ENCODE measurements at places on chromosomes 1 and 21.

DNA sequence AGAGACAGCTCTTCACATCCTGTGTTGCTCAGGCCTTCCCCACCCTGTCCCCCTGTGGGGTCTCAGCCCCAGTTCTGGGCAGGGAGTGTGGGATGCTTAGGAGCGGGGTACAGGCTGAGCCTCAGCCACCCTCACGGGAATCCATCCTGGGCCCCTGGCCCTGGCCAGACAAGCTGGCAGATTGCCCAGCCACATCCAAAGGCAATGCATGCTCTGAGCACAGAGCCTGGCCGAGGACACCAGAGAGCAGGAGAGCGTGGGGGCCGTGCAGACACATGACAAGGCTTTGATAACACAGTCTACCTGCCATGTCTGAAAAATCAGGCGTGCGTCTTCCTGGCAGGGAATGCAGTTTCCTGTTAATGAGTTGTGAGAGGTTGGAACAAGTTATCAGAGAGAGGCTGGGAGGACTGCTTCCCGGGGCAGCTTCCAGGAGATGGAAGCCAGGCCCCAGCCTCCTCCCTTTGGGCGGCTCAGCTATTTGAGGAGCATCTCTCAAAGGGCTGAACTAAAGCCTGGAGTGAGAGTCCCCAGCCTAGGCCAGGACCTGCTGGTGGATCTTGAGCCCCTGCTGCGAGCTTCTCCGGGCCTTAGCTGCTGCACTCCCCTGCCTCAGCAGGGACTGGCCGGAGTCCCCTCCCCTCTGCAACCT is 72.2 kb upstream of the SELENON start:
- no peak for DNase-seq

DNA sequence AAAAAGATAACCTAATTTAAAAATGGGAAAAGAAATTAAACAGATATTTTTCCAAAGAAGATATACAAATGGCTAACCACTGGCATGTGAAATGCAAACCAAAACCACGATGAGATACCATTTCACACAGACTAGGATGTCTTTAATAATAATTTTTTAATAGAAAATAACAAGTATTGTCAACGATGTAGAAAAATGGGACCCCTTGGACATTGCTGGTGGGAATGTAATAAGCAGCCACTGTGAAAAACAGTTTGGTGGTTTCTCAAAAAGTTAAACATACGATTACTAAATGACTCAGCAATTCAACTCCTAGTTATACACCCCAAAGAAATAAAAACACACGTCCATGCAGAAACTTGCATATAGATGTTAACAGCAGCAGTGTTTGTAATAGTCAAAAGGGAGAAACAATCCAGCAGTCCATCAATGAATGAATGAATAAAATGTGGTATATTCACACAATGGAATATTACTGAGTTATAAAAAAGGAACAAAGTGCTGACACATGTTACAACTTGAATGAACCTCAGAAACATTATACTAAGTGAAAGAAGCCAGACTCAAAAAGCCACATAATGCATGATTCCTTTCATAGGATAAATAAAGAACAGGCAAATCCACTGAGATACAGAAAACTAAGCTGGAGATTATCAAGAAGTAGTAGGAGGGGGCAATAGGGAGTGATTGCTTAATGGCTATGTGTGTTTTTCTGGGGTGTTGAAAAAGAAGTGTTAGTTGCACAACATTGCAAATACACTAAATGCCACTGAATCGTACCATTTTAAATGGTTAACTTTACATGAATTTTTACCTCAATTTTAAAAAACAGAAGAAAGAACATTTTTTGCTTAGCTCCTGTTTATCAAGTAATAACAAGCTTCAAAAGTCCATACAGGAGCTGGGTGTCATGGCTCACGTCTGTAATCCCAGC is 4.1 kb downstream of the PPT1 start:
- DNase-seq = no peak

GRCh38 chr21:40769231-40769630 is 77.7 kb downstream of the DSCAM start:
- no peak for DNase-seq

- no peak for DNase-seq
Observed at GRCh38 chr1:121518726-121519041, 333.9 kb downstream of the SRGAP2C start.

DNA sequence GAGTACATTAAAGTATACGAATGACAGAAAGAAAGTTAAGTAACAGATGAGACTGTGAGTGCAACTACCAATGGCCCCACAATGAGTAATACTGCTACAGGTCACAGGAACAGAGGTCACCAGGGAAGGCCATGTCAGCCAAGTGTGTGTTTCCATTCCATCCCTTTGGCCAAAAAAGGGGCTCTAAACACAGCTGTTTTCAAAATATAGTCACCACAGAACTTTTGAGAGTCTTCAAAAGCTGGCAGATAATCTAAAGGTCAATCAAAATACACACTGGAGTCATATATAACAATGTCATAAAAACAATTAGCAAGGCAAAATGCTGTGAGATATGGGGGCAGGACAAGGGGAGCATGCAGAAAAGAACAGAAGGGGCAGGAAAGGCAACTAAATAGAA is 10.2 kb downstream of the USP24 start:
- no peak for DNase-seq

- DNase-seq = no peak
Observed at GRCh38 chr1:71557138-71557537, 476.3 kb upstream of the ZRANB2 start.

DNA sequence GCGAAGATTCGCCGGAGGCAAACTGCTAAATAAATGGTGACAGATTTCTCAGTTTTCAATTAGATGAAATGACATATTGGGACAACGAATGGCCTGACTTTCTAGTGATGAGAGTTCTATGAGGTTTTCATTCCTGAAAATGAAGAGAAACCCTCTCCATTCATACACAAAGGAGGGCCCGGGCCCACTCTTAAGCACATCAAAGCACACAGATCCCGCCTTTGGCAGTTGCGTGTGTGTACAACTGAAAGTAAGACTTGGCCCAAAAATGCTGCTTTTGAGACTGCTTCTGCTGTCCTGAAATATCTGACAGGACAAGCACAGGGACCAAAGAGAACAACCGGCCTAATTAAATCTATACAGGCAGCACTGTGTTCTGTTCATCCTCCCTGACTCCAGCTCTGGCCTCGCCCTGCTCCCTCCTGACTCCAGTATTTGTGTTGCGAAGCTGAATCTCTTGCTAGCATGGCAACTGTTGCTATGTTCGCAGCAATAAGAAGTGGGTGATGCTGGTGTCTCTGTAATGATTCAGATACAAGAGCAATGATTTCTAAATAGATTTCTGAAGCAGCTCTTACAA is 7.4 kb downstream of the LRRC53 start:
- DNase-seq = no peak

GRCh38 chr21:16847211-16847610 is 665.6 kb upstream of the CXADR start:
- DNase-seq = no peak

DNA sequence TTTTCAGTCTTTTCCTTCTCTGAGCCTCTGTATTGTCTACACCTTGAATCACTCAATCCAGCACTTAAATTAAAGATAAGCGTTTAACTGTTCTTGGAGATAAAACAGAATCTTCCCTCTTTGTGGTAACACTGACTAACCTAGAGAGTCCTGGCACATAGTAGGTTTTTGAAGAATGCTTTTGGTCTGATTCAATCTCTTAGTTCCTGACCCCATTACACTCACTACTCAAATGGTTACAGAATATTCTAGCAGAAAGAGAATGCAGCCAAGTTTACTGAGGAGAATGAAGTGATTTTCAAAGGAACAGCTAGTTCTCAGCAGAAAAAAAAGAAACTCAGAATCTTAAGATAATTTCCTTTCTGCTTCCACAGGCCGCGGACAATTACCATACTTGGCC is 309.2 kb upstream of the PRMT6 start:
- DNase-seq = no peak

- no peak for DNase-seq
Observed at GRCh38 chr1:101664726-101665125, 332.0 kb downstream of the OLFM3 start.

DNA sequence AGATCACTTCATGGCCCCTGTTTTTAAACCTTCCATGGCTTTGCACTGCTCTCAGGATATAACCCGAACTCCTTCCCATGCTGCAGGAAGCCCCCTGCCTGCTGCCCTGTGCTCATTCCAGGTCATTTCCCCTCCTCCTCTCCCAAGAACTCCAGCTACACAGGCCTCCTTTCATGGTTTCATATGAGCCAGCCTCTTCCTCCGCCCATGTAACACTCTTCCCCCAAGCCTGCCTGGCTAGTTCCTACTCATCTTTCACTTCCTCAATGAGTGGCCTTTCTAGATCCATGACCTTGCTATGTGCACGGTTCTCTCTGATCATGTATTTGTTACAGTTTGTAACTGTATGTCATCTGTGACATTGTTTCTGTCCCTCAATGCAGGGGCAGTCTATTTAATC is 3.1 kb upstream of the NCF2 start:
- DNase-seq = no peak

GRCh38 chr1:183390561-183390960 is 27.6 kb downstream of the NMNAT2 start:
- no peak for DNase-seq

GRCh38 chr1:55703726-55704363 is 488.7 kb upstream of the USP24 start:
- no peak for DNase-seq

GRCh38 chr1:21816602-21817302 is 4.7 kb downstream of the LDLRAD2 start:
- DNase-seq = no peak

DNA sequence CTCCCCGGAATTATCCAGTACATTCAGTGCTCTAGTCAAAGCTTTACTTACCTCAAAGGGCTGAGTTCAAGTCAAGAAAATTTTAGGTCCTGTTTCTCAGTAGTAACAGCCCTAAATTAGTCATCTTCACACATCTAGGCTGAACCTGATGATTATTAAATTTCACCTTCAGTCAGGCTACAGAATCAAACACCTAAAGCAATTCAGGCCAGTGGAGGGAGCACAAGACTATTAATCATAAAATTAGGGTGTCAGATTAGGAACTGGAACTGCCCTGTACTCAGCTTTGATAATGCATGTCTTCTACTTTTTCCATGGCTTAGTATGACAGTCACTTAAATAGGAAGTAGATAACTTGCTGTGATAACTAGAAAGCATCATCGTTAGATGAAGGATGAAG is 28.4 kb upstream of the BCAS2 start:
- no peak for DNase-seq

- no peak for DNase-seq
Observed at GRCh38 chr1:186839041-186839400, 10.3 kb downstream of the PLA2G4A start.

Data from esophagus squamous epithelium (tissue), 5 donors.